ENCODE measurements at places on chromosomes 7 and 10. TPM values are rescaled to one million over a fixed set of nuclear protein-coding genes. Genes with fewer than 3 reads are reported as not detected.
A peak's percentile ranks its signal among the peaks of the same experiment; 100 is the strongest.

DNA sequence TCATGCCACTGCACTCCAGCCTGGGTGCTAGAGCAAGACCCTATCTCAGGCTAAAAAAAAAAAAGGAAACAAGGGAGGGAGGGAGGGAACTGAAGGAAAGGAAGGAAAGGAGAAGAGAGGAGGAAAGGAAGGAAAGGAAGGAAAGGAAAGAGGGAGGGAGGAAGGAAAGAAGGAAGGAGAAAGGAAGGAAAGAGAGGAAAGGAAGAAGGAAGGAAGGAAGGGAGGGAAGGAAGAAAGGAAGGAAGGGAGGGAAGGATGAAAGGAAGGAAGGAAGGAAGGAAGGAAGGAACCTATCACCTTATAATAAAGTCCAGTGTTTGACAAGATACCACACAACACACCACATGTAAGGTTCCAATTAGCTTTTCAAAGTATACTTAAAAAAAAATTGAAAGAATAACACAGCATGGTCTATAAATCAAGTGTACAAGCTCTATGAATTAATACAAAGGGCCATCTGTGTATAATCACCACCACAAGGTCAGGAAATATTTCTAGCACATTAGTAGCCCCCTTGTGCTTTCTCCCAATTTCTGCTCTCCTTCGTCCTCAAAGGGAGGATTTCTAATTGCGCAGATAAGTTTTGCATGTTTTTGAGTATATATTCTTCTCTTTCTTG lies 26.4 kb downstream of the RNF216 start:
- no peaks in the 10 kb centered on the region for H3K27me3 ChIP-seq
- H3K36me3 ChIP-seq: no peaks in the 10 kb centered on the region
- no peak for DNase-seq
- no peak overlapping the region for H3K27ac ChIP-seq
- no peaks in the 10 kb centered on the region for H3K4me1 ChIP-seq

DNA sequence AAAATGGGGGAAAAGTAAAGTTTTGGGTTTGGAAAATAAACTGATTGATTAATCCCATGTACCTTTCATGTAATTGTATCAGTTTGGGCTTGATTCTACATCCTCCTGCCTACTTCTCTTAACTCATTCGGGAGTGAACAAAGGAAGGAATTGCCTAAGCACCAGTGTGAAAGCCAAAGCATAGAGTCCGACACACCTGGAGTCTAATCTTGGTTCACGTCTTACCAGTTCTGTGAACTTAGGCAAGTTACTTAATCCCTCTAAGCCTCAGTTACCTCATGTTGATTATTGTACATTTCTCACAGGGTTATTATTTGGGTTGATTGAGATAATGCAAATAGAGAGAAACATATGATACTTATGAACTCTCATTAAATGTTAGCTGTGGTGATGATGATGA lies 41.1 kb upstream of the PRPS1L1 start:
- H3K4me1 ChIP-seq: no peaks in the 10 kb centered on the region
- no peak overlapping the region for H3K4me3 ChIP-seq
- no peaks in the 10 kb centered on the region for H3K36me3 ChIP-seq
- no peak overlapping the region for H3K27ac ChIP-seq
- H3K27me3 ChIP-seq: no peaks in the 10 kb centered on the region

GRCh38 chr7:136325027-136325426 lies 347.9 kb upstream of the MTPN start:
- H3K27me3 ChIP-seq: no peaks in the 10 kb centered on the region
- H3K4me3 ChIP-seq: no peak overlapping the region
- H3K36me3 ChIP-seq: no peaks in the 10 kb centered on the region
- H3K27ac ChIP-seq: no peak overlapping the region
- no peaks in the 10 kb centered on the region for H3K4me1 ChIP-seq

GRCh38 chr10:120854388-120854787 lies 3.2 kb downstream of the WDR11 start:
- no peaks in the 10 kb centered on the region for H3K4me1 ChIP-seq
- H3K36me3 ChIP-seq: no peaks in the 10 kb centered on the region
- H3K27ac ChIP-seq: no peak overlapping the region
- no peaks in the 10 kb centered on the region for H3K27me3 ChIP-seq
- DNase-seq: no peak

- no peak overlapping the region for H3K27ac ChIP-seq
- DNase-seq: no peak
- no peaks in the 10 kb centered on the region for H3K4me1 ChIP-seq
- no peaks in the 10 kb centered on the region for H3K27me3 ChIP-seq
- H3K4me3 ChIP-seq: no peak overlapping the region
These were observed 261.4 kb upstream of the PITRM1 start for GRCh38 chr10:3433988-3434387.

- DNase-seq: no peak
- no peaks in the 10 kb centered on the region for H3K36me3 ChIP-seq
- H3K27ac ChIP-seq: no peak overlapping the region
- H3K4me1 ChIP-seq: no peaks in the 10 kb centered on the region
- H3K27me3 ChIP-seq: no peaks in the 10 kb centered on the region
These were observed 687.3 kb upstream of the FOXK1 start for GRCh38 chr7:3994764-3995163.

GRCh38 chr7:31563951-31564350 lies 50.1 kb downstream of the ITPRID1 start:
- H3K27me3 ChIP-seq: no peaks in the 10 kb centered on the region
- no peaks in the 10 kb centered on the region for H3K36me3 ChIP-seq
- H3K27ac ChIP-seq: no peak overlapping the region
- H3K4me1 ChIP-seq: no peaks in the 10 kb centered on the region

GRCh38 chr10:86423739-86424138 lies 57.1 kb upstream of the GRID1 start:
- H3K4me3 ChIP-seq: no peak overlapping the region
- no peaks in the 10 kb centered on the region for H3K27me3 ChIP-seq
- no peak overlapping the region for H3K27ac ChIP-seq
- no peaks in the 10 kb centered on the region for H3K36me3 ChIP-seq
- DNase-seq: no peak

DNA sequence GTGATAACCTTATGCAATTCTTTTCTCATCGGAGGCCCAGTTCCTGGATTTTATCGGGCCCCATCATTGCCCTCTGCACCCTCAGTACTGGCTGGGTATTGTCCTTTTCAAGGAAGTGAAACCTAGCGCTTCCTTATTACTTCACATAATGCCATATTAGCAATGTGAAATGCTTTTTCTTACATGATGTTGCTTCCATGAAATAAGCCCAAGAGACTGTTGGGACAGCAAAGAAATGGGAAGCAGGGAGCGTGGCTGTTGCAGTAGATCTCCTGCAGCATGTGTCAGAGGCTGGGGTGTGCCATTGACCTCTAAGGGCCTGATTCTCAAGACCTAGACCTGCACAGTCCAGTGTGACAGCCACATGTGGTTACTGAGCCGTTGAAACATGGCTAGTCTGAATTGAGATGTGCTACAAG lies 8.1 kb downstream of the CHN2 start:
- peak overlapping the region; percentile 53 for H3K27ac ChIP-seq
- peak; percentile 53 for DNase-seq
- H3K4me1 ChIP-seq: peaks cover 5% of the 10 kb centered on the region
- H3K27me3 ChIP-seq: no peaks in the 10 kb centered on the region

GRCh38 chr10:72649291-72649690 lies 23.4 kb upstream of the MICU1 start:
- H3K36me3 ChIP-seq: no peaks in the 10 kb centered on the region
- no peak overlapping the region for H3K27ac ChIP-seq
- no peaks in the 10 kb centered on the region for H3K27me3 ChIP-seq
- no peak for DNase-seq
- H3K4me1 ChIP-seq: no peaks in the 10 kb centered on the region
- H3K4me3 ChIP-seq: no peak overlapping the region

DNA sequence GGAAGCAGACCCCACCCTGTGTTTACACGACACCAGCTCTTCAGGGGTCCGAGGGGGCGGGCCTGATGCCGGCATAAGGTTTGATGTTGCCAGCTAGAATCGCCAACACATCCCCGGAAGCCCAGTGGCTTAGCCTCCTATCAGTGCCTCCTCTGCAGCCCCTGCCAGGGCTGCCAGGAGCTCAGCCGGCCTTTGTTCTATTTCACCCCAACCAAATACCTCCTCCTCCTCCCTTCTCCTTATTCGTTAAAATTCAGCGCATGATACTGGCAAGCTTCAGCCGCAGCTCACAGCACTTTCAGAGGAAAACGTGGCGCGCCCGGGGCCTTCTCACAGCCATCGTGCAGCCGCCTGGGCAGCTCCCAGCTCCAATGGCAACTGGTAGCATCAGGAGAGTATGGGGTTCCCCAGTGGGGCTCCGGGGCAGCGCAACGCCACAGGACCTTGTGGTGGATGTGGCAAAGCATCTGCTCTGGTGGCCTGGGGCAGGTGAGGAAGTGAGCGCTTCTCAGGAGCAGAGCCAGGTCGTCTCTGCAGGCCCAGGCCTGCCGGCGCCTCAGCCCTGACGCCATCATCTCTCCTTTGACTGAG lies 176.4 kb upstream of the RHEB start:
- H3K27ac ChIP-seq: no peak overlapping the region
- no peaks in the 10 kb centered on the region for H3K36me3 ChIP-seq
- no peak for DNase-seq
- H3K4me3 ChIP-seq: no peak overlapping the region
- no peaks in the 10 kb centered on the region for H3K27me3 ChIP-seq

DNA sequence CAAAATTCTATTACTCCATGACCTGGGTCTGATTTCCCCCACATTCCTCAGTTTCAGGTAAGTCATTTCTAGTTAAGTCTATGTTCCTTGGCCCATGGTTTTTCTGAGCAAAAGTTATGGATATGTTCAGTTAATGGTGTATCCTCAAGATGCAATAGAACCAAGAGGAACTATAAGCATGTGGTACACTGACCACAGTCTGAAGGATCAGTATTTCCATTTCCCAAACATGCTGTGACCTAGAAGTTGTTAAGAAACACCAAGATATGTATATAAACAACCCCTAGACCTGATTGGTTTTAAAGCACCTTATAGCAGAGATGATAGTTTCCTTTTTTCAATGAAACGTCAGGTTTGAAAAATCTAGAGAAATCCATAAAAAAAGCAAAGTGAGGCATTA lies 94.2 kb upstream of the ABCB5 start:
- no peaks in the 10 kb centered on the region for H3K36me3 ChIP-seq
- no peak overlapping the region for H3K27ac ChIP-seq
- H3K27me3 ChIP-seq: no peaks in the 10 kb centered on the region
- DNase-seq: no peak
- no peak overlapping the region for H3K4me3 ChIP-seq
- no peaks in the 10 kb centered on the region for H3K4me1 ChIP-seq

DNA sequence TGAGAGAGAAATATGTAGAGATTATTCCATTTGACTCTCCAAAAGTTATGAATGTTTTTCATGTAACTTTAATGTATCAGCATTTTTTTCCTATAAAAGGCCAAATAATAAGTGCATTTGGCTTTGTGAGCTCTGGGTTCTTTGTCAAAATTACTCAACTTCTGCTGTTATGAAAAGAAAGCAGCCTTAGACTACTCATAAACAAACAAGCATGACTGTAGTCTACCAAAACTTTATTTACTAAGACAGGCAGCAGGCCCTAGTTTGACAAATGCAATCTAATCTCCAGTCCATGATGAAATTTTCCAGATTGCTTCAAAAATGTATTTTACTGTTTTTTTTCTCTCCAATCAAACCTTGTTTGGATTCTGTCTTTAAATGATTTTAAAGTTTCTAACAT lies 46.3 kb downstream of the MRPL32 start:
- no peaks in the 10 kb centered on the region for H3K36me3 ChIP-seq
- DNase-seq: no peak
- no peaks in the 10 kb centered on the region for H3K27me3 ChIP-seq

GRCh38 chr10:89534826-89535166 lies 598 bp downstream of the SLC16A12 start:
- peaks cover 35% of the 10 kb centered on the region for H3K27me3 ChIP-seq
- no peak overlapping the region for H3K4me3 ChIP-seq
- DNase-seq: no peak
- H3K27ac ChIP-seq: no peak overlapping the region
- no peaks in the 10 kb centered on the region for H3K36me3 ChIP-seq
- H3K4me1 ChIP-seq: no peaks in the 10 kb centered on the region

- no peaks in the 10 kb centered on the region for H3K27me3 ChIP-seq
- no peak overlapping the region for H3K4me3 ChIP-seq
- no peaks in the 10 kb centered on the region for H3K36me3 ChIP-seq
- no peak for DNase-seq
- H3K4me1 ChIP-seq: no peaks in the 10 kb centered on the region
These were observed 653.2 kb upstream of the MKI67 start for GRCh38 chr10:128779416-128779815.

DNA sequence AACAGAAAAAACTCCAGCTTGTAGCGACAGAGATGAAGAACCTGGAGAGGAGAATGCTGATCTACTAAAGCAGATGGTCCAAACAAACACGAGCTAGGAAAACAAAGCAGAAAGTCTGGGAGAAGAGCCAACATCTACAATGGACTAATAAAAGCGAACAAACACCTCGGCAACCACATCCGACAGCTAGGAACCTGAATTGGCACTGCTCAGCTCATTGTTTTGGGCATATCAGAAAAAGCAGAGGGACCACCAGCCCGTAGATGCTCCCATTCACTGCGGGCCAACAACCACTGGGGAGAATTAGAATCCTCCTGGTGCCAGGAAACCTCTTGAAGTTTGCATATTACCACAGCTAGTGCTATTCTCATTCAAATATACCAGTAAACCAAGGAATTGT lies 204.7 kb downstream of the NXPH1 start:
- H3K27me3 ChIP-seq: no peaks in the 10 kb centered on the region
- peak; percentile 25 for DNase-seq
- H3K4me1 ChIP-seq: no peaks in the 10 kb centered on the region
- no peak overlapping the region for H3K27ac ChIP-seq
- H3K4me3 ChIP-seq: no peak overlapping the region

DNA sequence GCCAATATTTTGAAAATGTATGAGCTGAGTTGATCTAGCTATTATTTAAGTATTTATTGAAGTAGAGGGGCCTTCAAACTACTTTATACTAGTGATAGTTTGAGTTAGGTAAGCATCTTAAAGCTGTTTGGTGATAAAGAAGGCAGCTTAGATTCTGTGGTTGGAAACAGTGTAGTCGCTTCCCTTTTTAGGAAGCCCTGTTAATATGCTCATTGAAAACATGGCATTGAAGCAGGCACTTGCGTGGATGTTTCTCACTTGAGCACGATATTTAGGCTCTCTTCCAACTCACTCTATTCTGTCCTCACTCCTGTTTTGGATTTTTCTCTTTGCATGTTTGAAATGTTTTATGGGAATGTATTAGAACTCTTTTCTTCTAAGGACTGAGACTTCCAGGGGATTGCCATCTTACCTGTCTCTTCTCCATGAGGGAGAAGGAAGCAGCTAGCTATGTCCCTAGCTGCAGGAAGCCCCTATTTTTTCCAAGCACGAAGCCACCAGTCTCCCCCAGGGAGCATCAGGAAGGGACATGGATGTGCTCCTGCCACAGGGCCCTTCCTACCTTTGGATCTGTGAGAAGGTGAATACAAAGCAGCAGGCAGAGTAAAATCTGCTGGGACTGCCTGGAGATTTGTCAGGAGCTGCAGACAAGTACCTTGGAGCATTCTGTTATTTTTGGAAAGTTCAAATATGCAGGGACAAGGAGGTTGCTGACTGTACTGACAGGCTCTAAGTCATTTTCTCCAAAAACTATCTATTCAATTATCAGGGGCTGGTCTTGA lies 22.0 kb upstream of the BMPR1A start:
- no peaks in the 10 kb centered on the region for H3K36me3 ChIP-seq
- H3K4me1 ChIP-seq: no peaks in the 10 kb centered on the region
- H3K4me3 ChIP-seq: no peak overlapping the region
- H3K27ac ChIP-seq: peak overlapping the region; percentile 27

- H3K27me3 ChIP-seq: no peaks in the 10 kb centered on the region
- DNase-seq: no peak
- H3K36me3 ChIP-seq: no peaks in the 10 kb centered on the region
These were observed 10.8 kb downstream of the CHAT start for GRCh38 chr10:49624629-49625028.

The TUBAL3 gene
- 12.8 TPM for total RNA-seq

The DLX5 gene
- total RNA-seq: not detected

The PAPOLB gene
- total RNA-seq: 0.05 TPM

The PLXDC2 gene
- 22.4 TPM for total RNA-seq

The EPHA1 gene
- total RNA-seq: 16.0 TPM

Data from colonic mucosa (tissue), 4 donors.